ENCODE measurements at places on chromosomes 2 and 18.

DNA sequence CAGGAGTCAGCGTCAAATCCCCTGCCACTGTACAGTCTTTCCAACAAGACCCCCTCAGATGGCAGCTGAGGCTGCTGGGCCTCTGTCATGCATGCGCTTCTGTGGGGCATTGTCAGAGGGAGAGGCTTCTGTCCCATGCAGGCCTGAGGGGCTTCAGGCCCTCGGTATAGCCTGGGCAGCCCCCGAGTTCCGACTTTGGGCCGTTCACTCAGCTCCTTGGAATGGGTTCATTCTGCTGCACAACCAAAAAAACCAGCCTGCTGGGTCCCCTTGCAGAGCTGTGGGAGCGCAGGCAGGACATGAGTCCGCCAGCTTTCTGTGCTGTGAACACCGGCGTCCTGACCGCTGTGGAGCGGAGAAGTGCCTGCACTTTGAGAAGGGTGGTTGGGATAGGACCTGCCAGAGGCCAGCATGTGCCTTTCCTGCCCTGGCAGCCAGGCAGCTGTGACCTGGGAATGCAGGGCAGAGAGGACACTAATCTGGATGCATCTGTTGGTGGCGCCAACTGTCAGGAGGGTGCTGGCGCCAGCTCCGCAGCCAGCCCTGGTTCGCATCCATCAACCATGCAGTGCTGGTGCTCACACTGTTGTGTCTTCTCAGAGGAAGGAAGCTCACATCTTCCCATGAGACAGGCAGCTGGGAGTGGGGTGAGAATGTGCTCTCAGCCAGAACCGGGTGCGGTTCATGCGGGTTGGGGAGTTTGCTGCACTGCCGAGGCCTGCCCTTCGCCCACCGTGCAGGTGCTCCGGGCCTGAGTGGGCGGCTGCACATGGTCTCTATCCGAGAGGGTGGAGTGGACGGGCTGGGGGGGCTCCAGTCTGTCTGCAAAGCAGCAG is 14.3 kb downstream of the ARHGEF4 start:
- DNase-seq = no peak

DNA sequence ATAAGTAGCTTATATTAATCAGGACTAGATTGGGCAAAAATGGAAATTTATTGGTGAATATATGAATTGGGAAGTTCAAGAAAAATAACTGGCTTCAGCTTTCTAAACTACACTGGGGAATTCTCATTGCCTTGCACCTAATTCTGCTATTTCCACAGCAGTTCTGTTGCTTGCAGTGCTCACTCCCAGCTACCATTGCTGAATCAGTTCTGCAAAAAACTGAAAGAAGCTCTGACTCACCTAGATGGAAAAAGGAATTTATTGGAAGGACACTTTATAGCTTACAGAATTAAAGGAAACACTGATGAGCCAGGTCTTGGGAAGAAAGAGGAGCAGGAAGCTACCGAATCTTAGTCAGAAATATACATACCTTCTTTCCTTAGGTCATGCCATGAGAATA is 60.3 kb upstream of the ACVR1 start:
- peak; percentile 19 for DNase-seq

DNA sequence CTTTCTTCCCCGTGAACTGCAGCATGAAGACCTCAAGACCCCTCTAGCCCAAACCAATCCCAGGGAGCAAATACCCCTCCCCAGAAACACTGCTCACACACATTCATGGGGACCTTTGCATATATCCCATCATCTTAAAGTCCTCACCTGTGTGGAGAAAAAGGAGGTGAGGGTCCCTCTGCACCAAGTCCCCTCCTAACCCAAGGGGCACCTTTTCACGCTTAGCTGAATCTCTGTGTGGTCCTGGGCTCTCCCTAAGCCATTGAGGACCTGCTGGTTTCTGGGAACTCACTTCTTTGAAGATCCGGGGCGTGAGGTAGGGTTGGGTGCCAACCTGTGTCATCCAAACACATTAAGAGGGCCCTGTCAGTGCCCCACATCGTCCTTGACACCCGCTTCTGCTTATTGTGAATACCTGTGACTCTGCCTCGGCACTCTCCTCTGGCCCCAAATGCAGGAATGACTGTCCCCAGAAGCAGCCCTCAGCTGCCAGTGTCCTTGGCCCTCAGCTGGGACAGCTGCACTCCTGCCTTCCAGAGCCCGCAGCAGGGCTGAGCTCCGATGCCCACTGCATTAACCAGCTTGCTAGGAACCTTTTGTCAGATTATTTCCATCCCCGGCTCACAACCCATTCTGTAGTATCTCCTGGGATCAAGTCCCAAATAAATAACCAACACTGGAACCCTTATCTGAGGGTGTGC is 41.3 kb upstream of the ITM2C start:
- DNase-seq = no peak

DNA sequence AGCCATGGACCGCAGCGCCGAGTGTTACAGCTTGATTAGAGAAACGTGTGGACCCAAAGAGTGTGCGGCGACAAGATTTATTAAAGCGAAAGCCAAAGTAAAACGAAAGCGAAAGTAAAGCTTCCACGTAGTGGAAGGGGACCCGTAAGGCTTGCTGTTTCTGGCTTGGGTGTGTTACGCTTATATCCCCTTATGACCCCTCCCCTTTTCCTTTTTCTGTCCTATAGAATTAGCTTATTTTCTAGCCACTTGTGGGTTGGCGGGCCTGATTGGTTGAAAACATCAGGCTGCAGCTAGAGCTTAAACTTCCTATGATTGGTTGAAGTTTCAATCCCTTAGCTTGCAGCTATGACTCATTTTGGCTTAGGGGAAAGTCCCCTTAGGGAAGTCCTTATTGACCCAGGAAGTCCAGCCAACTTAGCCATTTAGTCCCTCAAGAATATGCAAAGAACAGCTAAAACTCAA is 969.7 kb downstream of the DCDC2C start:
- peak; percentile 4 for DNase-seq

- peak; percentile 66 for DNase-seq
Measured at GRCh38 chr2:75596784-75597183, 36.0 kb upstream of the EVA1A start.

GRCh38 chr2:240310201-240310600 is 125.3 kb upstream of the GPC1 start:
- no peak for DNase-seq

DNA sequence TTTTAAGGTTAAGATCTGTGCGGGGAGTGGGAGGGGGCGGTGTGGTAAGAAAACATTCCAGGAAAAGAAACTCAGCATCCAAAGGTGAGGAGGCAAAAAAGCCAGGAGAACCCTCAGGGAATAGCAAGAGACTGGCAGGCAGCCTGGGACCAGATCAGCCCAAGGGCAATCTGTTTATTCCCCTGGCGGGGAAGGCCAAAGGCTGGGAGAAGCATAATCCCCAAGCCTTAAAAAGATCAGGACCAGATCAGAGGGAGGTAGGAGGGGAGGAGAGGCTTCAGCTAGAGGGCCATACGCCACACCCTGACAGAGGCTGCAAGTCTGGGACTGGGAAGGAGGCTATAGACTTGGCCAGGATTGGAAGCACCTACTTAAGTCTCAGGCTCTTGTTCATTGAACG is 163.0 kb upstream of the PXDN start:
- DNase-seq = no peak

- DNase-seq = no peak
Measured at GRCh38 chr2:239223310-239224198, 177.3 kb downstream of the HDAC4 start.

GRCh38 chr2:120580709-120581108 is 155.0 kb upstream of the GLI2 start:
- no peak for DNase-seq

Data from ELR (cell line).